Bone marrow (tissue), 2 donors: ENCODE measurements at places on chromosomes 16 and 17.

- no peak for DNase-seq
Observed at GRCh38 chr17:73652886-73653480, 8.7 kb upstream of the SDK2 start.

DNA sequence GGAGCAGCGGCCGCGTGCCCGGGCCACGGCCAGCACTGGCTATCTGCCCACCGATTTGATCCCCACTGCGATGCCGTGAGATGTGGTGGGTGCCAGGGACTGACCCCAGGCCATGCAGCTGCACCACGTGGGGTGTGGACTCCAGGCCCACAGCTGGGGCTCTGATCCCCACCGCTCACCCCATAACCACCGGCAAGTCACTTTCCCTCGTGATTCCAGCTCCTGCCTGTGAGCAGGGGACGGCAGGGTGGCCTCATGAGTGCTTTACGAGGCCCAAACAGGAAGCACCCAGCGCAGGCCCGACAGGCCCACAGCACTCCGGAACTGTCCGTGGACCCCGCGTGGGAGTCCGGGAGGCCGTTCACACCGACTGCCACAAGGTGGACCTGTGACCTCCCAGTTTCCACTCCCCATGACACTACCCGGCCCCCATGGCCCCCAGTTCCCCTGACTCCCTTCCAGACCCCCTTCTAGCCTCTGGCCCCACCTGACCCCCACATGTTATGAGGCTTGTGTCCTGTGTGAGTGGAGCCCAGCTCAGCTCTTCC is 616 bp downstream of the PTX4 start:
- no peak for DNase-seq

DNA sequence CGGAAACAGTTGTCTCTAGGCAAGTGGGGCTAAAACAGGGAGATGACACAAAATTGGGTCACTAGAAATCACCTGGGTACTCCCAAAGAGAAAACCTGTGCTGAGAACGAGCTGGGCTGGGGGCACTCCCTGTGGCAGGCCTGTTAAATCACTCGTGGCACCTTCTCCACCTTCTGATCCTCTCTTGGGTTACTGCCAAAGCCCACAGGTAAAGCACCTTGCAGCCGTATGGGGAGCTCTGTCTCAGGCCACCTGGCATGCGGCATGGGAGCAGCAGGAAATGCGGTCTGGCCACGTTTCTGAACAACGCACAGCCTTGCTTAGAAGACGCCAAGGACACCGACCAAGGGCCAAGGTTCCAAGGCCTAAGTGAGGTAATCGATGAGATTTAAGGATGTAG is 21.5 kb upstream of the ICAM2 start:
- DNase-seq = no peak

- no peak for DNase-seq
Observed at GRCh38 chr16:11229432-11229831, 26.6 kb downstream of the SOCS1 start.

GRCh38 chr17:58693208-58693607 is 806 bp downstream of the RAD51C start:
- DNase-seq = no peak
